ENCODE measurements at places on chromosomes 1 and 21.
A peak's percentile ranks its signal among the peaks of the same experiment; 100 is the strongest.

DNA sequence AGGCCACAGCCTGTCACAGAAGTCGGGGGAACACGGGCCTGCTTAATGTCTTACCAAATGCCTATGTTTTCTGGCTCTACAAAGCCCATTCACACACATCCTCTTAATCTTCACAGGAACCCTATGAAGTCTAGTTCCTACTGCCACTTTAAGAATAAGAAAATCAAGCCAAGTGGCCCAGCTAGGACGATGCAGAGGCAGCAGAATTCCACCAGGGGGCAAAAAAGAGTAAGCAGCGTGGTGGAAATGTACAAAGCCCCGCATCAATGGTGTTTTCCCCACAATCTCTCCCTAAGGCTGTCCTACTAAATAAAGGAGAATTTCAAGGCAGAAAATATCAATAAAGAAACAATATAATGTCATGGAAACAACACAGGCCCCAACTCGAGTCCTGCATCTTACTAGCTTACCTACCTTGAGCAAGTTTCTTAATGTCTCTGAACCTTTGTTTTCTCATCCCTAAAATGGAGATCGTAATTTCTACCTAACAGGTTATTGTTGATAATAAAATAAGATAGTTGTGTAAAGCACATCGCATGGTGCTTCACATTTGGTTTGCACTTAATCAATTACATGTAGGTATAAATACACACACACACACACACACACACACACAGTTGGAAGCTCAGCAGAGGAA lies 21.4 kb downstream of the SEC16B start:
- DNase-seq: peak; percentile 18

GRCh38 chr1:235649368-235650163 lies at the start of gene GNG4:
Gene GNG4 (minus strand): TSS chr1:235649784. CDS start chr1:235583838, 65,946 bp downstream.
- DNase-seq: peak; percentile 45

DNA sequence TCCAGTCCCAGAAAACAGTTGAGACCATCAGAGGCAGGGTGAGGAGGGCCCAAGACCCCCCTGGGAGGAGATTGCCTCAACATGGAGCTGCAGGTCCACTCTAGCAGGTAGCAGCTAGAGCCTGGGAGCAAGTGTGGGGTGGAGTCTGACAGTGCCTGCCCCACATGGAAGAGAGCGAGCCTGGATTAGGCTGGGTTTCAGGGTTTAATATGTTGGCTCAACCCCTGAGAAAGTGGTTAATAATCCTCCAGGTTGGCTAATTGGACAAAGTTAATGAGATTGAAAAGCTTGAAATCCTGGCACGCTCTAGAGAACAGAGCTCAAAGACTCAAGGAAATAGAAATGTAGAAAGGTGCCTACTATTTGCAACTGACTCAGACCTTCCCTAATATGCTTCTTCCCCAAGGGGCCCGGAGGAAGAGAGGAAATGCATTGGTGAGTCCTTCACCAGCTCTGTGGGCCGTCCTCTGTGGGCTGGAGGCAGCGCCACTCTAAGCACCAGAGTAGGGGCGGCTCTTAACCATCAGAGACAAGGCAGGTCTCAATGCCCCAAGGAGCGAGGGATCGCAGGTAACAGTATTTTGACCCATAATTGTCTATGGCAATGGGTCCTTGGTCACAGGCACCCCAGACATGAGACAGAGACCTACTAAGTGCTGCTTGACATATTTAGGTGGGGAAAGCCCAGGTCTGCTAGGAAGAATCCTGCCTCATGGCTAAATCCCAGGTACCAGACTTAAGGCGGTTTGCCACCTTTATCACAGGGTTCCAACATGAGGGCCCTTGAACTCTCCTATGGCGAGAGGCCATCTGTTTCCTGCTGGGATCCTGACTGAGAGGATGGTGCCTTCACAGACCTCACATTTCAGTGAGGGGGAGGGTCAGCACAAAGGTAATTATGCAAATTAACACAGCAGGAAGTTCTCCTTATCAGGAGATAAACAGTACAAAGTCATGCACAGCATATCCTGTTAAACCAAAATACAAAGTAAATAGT lies 33.8 kb downstream of the RSPH1 start:
- no peak for DNase-seq

GRCh38 chr1:26237230-26237966 lies 3.4 kb downstream of the CEP85 start:
- DNase-seq: no peak

DNA sequence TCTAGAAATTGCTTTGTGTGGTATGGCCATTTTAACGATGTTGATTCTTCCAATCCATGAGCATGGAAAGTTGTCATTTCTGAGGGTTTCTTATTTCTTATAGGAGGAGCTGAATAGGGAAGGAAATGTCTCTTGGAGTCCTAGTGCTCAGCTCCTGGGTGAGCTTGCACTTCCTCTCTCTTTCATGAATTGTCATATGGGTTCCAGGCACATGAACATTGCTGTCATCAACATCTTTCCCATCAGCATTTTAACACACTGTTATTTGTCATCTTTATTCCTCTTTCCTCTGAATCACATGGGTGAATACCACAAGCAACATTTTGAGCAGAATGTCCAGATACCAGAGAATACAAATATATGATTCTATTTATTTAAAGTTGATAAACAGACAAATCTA lies 23.4 kb downstream of the SLAMF6 start:
- no peak for DNase-seq

DNA sequence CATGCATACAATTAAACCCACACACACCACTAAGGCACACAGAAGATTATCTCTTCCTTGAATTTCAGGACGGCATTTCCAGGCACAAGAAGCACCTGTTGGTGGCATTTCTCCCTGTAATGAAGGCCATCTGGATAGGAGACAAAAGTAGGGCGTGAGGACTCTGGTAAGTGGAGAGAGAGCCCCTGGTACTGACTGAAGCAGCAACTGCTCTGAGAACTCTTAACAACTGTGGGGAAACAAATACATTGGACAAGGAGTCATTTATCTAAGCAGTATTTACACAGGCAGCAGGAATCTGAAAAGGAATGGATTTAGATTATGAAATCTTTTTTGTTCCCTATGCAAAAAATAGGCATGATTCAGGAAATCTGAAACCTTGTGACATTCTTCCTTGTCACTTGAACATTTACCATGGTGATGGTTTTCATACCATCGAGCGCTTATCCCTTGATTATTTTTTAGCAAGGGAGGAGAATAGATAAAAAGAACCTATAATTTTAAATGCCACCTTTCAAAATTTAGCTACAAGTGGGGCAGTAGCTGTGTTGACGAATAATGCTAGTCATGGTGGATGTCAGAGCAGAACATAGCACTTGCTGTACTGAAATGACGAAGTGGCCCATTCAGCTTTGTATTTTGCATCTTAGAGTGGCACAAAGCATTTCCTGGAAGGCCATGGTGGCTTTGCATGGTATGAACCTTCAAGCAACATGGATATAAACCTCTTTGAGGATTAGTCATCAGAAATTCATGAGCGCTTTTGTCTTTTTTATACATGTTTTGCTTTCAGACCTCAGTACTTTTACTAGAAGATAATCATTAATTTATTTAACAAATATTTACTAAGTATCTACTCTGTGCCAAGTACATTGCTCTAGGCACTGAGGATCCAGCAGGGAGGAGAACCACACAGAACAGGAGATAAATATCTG lies 362.0 kb downstream of the ADGRL2 start:
- no peak for DNase-seq

GRCh38 chr1:221696027-221696426 lies 45.9 kb downstream of the DUSP10 start:
- no peak for DNase-seq

DNA sequence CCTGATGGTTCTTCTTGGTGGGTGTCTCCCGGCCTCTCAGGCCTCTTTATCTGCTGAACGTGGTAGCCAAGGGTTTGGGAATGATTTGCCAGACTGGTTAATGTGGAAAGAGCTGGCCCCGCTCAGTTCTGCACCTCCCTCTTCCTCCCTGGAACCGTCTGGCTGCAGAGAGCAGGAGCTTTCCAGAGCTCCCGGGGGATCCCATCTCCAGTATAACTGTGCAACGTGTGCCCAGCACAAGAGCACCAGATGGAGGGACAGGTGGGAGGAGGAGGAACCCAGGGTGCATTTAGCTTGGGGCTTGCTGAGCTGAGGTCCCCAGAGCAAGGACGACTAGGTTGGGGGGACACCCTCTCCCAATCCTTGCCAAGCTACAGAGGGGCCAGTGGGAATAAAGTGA lies 5.0 kb downstream of the TFF1 start:
- DNase-seq: no peak

- DNase-seq: no peak
Observed at GRCh38 chr1:83970802-83971201, 28.1 kb downstream of the TTLL7 start.

DNA sequence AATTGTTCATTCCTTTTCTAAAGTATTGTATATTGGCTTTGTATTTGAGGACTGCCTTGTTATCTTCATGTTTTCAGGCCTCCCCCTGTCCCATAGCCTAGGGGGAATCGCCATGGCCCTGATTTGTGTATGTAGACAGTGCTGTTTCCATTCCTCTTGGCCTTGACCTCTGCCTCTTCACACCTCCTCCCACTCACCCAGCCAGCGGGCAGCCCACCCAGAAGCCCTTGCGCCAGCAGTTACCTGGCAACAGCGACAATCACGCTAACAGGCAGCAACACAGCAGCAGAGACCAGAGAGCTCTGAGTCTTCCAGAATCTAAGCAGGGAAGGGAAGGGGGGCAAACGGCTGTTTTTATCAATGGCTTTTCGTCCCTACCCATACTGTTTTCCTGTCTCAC lies 50.0 kb upstream of the NPL start:
- DNase-seq: no peak

GRCh38 chr1:65630855-65631254 lies 161.8 kb upstream of the PDE4B start:
- DNase-seq: no peak

- DNase-seq: peak; percentile 48
Observed at GRCh38 chr1:32014199-32014947, 705 bp downstream of the KHDRBS1 start.

DNA sequence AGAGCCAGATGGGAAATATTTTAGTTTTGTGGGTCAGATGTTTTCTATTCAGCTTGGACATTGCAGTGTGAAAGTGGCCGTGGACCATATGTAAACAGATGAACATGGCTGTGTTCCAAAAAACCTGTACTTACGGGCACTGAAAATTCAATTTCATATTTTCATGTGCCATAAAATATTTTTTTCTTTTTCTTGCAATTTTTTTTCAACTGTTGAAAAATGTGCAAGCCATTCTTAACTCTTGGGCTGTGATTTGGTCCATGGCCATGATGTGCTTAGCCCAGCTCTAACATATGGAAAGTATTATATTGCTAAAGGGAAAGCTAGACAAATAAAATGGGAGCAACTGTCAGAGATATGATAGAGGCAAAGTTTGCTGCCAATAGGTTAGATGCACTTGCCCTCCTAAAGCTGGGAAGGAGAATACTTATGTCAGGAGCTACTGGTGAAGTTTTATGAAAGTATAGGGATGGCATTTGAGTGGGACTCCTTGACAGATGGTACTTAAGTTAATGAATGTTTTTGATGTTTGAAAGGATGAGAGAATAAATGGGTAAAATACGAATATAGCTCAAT lies 240.3 kb downstream of the RYR2 start:
- no peak for DNase-seq

DNA sequence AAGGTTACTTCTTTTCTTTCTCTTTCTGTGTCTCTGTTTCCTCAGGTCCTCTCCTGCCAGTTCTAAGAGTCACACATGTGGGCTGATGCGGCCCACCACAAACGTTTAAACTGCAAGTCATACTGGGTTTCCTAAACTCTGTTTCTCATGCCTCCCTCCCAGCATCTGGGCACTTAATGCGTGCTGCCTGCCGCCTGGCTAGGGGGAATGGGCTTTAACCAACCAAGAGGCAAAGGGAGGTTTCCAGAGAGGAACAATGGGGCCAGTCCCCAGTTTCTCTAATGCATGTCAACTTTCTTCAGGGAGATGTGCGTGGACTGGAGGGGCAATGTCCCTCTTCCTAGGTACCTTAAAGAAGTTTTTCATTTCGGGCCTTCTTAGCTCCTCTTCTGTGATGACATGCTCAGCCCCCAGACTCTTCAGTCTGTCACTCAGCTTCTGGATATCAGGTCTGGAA lies 19.9 kb upstream of the SRSF4 start:
- DNase-seq: no peak

GRCh38 chr1:70205434-70206118 lies at the start of gene LRRC40:
Gene LRRC40 (minus strand): TSS chr1:70205579. CDS start chr1:70205540, 39 bp downstream.
- DNase-seq: peak; percentile 90

DNA sequence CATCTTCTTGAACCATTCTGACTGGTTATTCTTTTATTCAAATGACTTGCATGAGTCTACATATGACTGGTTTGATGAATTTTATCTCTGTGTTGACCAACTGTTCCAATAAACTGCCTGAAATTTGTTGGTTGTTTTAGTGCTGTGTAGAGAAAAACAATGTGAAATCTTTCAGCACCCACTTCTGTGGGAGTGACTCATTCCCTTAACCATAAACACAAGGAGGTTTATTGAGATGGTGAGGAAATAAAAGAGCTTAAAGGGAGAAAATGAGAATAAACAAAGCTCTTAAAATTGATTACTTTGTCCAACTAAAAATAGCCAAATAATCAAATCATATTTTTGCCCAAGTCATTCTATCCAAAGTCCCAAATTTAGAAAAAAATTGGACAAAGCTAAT lies 341.1 kb downstream of the TGFB2 start:
- DNase-seq: no peak

DNA sequence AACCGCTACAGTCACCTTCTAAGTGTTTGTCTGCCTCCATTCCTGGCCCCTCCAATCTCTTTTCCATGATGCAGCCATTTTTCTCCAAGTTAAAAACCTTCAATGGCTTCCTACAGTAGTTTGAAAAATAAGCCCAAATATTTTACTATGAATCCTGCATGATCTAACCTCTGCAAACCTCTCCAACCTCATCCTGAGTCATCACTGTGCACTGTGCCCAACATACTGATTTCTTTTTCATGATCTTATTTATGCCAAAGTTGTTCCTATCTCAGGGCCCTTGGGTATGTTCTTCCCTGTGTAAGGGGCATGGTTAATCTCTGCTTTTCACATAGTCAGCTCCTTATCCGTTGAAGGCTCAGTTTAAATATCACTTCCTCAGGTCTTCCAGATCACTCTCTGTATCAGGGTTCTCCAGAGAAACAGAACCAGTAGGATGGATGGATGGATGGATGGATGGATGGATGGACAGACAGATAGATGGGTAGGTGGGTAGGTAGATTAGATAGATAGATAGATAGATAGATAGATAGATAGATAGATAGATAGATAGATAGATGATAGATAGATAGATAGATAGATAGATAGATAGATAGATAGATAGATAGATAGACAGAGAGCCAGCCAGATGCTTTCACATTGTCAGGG lies 18.1 kb upstream of the PTPN14 start:
- no peak for DNase-seq

DNA sequence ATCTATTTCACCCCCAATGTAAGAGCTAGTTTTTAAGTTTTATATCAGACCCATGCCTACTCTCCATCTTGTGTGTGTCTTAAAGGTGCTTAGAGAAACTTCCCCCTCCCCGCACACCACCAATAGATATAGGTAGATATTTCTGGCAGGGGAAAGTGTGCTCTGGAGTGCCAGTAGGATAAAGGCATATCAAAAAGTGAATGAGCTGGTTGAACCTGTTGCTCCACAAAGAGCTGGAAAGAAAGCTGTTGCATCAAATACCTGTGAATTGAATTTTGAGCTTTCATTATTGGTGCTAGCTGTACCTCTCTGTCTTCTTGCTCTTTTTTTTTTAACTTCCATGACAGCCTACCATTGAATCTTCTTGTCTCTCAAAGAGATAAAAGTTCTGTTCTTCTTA lies 32.8 kb downstream of the ARID1A start:
- DNase-seq: no peak
